ENCODE measurements at places on chromosomes 2 and 18. TPM values are rescaled to one million over a fixed set of nuclear protein-coding genes. Genes with fewer than 3 reads are reported as not detected.

GRCh38 chr2:178271629-178272333 is 77.5 kb downstream of the OSBPL6 start:
- no peak for DNase-seq
- no peak overlapping the region for H3K4me3 ChIP-seq
- H3K27ac ChIP-seq, result no peak overlapping the region
- no peaks in the 10 kb centered on the region for H3K4me1 ChIP-seq
- no peaks in the 10 kb centered on the region for H3K36me3 ChIP-seq

DNA sequence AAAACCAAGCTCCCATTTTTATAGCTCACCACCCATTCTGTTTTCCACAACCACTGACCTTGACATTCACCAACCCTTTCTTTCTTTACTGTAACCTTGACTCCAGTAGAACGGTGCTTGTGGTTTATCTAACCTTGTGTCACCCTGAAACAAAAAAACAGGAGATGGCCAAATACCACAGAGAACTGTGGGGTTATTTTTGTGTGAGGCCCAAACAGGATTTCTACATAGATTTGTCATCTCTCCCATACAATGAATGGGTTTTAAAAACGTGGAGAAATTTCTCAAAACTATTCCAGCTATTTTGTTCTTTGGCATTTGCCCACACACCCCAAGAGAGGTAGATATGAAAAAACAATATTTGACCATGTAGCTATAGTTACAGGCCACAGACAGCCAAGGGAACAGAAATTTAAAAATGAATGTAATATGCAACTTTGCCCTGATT is 231.3 kb upstream of the TANK start:
- no peaks in the 10 kb centered on the region for H3K27me3 ChIP-seq
- no peaks in the 10 kb centered on the region for H3K36me3 ChIP-seq
- no peak overlapping the region for H3K27ac ChIP-seq
- H3K4me3 ChIP-seq, result no peak overlapping the region
- H3K4me1 ChIP-seq, result no peaks in the 10 kb centered on the region

GRCh38 chr2:134640494-134640893 is 78.3 kb downstream of the TMEM163 start:
- peaks cover 7% of the 10 kb centered on the region for H3K27me3 ChIP-seq
- no peak overlapping the region for H3K27ac ChIP-seq
- H3K4me3 ChIP-seq, result no peak overlapping the region
- DNase-seq, result no peak

- H3K27me3 ChIP-seq, result peaks cover 8% of the 10 kb centered on the region
- DNase-seq, result no peak
- no peaks in the 10 kb centered on the region for H3K4me1 ChIP-seq
- no peak overlapping the region for H3K27ac ChIP-seq
- H3K4me3 ChIP-seq, result no peak overlapping the region
Measured at GRCh38 chr18:54859667-54860421, 31.6 kb downstream of the RAB27B start.

Gene AMER3
- total RNA-seq, result not detected

Gene FBXO41
- total RNA-seq, result 45.8 TPM

- peaks cover 10% of the 10 kb centered on the region for H3K4me1 ChIP-seq
- H3K4me3 ChIP-seq, result peak overlapping the region; percentile 81
- H3K27ac ChIP-seq, result peak overlapping the region; percentile 75
- peak; percentile 79 for DNase-seq
- peaks cover 10% of the 10 kb centered on the region for H3K36me3 ChIP-seq
- H3K27me3 ChIP-seq, result peaks cover 12% of the 10 kb centered on the region
Measured at GRCh38 chr18:80147418-80148325, 38.6 kb downstream of the ADNP2 start.

Gene BOK
- not detected for total RNA-seq

Gene SCG2
- not detected for total RNA-seq

Gene ANKRD53
- total RNA-seq, result 0.38 TPM

DNA sequence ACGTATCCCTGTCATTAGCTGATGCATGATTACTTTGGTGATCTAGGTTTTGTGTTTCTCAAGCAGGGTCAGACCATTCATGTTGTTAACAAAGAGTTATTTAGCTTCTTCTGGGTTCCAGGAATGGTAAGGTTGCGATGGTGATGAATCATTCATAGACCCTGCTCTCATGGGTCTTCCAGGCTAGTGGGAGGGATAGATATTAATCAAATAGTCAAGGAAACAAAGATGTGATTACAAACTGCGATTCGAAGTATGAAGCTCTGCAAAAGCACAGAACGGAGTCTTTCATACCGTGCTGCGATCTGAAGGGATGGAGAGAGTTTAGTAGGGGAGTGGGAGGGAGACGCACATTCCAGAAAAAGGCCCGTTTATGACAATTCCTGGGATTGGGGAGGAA is 42.1 kb downstream of the CAVIN2 start:
- H3K4me3 ChIP-seq, result no peak overlapping the region
- H3K27me3 ChIP-seq, result peaks cover 12% of the 10 kb centered on the region
- no peaks in the 10 kb centered on the region for H3K36me3 ChIP-seq
- H3K27ac ChIP-seq, result no peak overlapping the region

Gene DNAJC5G
- total RNA-seq, result not detected

- no peak overlapping the region for H3K4me3 ChIP-seq
- no peak for DNase-seq
- no peak overlapping the region for H3K27ac ChIP-seq
- H3K27me3 ChIP-seq, result no peaks in the 10 kb centered on the region
- no peaks in the 10 kb centered on the region for H3K36me3 ChIP-seq
- peaks cover 8% of the 10 kb centered on the region for H3K4me1 ChIP-seq
Measured at GRCh38 chr2:9335322-9335832, 88.0 kb downstream of the ITGB1BP1 start.

DNA sequence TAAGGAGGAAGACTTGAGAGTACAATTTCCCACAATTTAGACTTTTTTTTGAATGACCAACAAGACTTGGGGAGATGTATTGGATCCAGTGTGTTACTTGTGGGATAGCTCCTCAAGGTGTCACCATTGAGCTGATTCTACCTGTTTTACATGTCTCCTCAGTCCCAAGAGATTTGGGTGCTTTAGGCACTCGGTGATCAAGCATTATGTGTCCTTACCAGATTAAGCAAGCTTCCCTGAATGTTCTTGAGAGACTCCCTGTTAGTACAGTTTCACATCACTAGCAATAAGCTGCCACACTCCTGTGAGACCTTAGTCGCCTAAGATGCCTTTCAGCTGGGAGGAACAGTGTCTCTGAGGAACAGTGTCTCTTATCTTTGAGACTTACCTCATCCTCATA is 384.3 kb upstream of the SYT4 start:
- no peak overlapping the region for H3K27ac ChIP-seq
- DNase-seq, result no peak
- no peaks in the 10 kb centered on the region for H3K36me3 ChIP-seq

DNA sequence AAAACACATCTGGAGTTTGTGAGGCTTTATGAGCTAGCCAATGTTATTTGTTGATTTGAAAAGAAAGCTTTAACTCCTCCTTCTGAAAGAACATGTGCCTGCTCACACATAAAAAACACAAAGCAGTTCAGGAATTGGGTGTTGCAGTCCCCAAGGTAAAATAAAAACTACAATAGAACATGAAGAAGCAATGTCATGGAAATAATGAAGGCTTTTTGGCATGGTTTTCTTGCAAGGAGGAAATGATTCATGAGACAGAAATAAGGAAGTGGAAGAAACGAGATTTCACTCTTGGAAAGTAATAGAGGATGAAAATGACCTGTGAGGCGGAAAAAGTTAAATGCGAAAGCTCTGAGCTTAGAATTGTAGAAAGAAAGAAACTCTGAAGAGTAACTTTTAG is 81.1 kb downstream of the TRIB2 start:
- peaks cover 14% of the 10 kb centered on the region for H3K4me1 ChIP-seq
- H3K36me3 ChIP-seq, result peaks cover 16% of the 10 kb centered on the region
- no peak for DNase-seq

- H3K27ac ChIP-seq, result no peak overlapping the region
- no peak for DNase-seq
- peaks cover 8% of the 10 kb centered on the region for H3K4me1 ChIP-seq
- H3K4me3 ChIP-seq, result no peak overlapping the region
- H3K36me3 ChIP-seq, result no peaks in the 10 kb centered on the region
- H3K27me3 ChIP-seq, result no peaks in the 10 kb centered on the region
Measured at GRCh38 chr2:54085069-54085468, 30.3 kb upstream of the ACYP2 start.

Gene COL4A3
- not detected for total RNA-seq

- H3K4me3 ChIP-seq, result no peak overlapping the region
- peaks cover 30% of the 10 kb centered on the region for H3K36me3 ChIP-seq
- DNase-seq, result no peak
- no peaks in the 10 kb centered on the region for H3K27me3 ChIP-seq
- H3K27ac ChIP-seq, result no peak overlapping the region
- peaks cover 13% of the 10 kb centered on the region for H3K4me1 ChIP-seq
Measured at GRCh38 chr18:70190529-70190928, 15.0 kb downstream of the RTTN start.

- no peaks in the 10 kb centered on the region for H3K36me3 ChIP-seq
- no peak overlapping the region for H3K4me3 ChIP-seq
- peaks cover 5% of the 10 kb centered on the region for H3K27me3 ChIP-seq
- no peak for DNase-seq
- no peaks in the 10 kb centered on the region for H3K4me1 ChIP-seq
Measured at GRCh38 chr2:153405196-153405595, 73.4 kb downstream of the RPRM start.

Gene STPG4
- not detected for total RNA-seq

Gene BOLL
- total RNA-seq, result not detected

DNA sequence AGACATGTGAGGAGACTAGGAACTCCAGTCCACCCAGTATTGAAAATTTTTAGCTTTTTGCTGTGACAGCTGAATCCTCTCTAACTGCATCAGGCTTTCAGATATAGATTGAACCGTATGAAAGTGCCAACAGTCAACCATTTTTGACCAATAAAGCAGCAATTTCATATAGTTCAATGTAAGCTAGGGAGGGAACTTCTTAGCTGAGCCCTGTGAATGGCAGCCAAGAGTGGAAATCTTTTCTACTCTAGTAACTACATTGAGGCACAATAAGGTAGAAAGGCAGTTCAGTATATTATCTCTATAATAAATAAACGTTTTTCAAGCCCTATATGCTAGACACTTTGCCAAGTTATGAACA is 96.3 kb upstream of the TANK start:
- peaks cover 5% of the 10 kb centered on the region for H3K4me1 ChIP-seq
- peaks cover 9% of the 10 kb centered on the region for H3K27me3 ChIP-seq
- no peak overlapping the region for H3K4me3 ChIP-seq
- H3K27ac ChIP-seq, result no peak overlapping the region
- no peaks in the 10 kb centered on the region for H3K36me3 ChIP-seq

DNA sequence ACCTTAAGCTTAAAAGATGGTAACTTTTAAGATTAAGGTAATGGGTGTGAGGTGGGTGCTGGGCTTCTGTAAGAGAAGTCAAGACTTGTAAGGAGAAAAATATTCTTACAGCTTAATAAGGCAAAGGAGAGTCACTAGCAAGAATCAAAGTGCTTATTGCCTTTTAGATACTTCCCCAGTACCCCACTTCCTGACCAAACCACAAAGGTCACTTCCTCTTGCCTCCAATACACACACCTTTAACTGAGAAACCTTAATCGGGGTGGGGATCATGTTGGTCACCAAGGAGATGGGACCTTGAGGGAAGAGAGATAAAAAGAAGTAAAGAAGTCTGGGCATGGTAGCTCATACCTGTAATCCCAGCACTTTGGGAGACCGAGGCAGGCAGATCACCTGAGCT is 10.6 kb upstream of the ATG16L1 start:
- DNase-seq, result peak; percentile 38
- peaks cover 2% of the 10 kb centered on the region for H3K36me3 ChIP-seq
- H3K27ac ChIP-seq, result peak overlapping the region; percentile 83

Gene AOX1
- not detected for total RNA-seq

DNA sequence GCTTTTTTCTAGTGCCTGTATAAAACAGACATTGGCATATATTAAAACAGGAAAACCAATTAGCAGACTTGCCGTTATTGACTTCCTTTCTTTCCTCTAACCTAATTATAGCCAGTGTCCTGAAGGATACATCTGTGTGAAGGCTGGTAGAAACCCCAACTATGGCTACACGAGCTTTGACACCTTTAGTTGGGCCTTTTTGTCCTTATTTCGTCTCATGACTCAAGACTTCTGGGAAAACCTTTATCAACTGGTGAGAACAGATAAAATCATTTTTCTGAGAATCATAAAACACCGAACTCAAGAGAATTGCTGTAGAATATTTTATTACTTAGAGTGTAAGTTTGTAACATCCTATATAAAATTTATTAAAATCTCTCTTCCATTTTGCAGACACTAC is 74.3 kb downstream of the SCN2A start:
- no peak overlapping the region for H3K4me3 ChIP-seq
- no peak for DNase-seq
- no peak overlapping the region for H3K27ac ChIP-seq
- peaks cover 4% of the 10 kb centered on the region for H3K27me3 ChIP-seq
- no peaks in the 10 kb centered on the region for H3K36me3 ChIP-seq
- no peaks in the 10 kb centered on the region for H3K4me1 ChIP-seq

GRCh38 chr18:60838677-60839076 is 466.1 kb upstream of the MC4R start:
- no peak overlapping the region for H3K27ac ChIP-seq
- no peak for DNase-seq
- no peaks in the 10 kb centered on the region for H3K36me3 ChIP-seq
- no peaks in the 10 kb centered on the region for H3K27me3 ChIP-seq

Gene PLB1
- 0.99 TPM for total RNA-seq

Gene KRTCAP3
- total RNA-seq, result 9.9 TPM

DNA sequence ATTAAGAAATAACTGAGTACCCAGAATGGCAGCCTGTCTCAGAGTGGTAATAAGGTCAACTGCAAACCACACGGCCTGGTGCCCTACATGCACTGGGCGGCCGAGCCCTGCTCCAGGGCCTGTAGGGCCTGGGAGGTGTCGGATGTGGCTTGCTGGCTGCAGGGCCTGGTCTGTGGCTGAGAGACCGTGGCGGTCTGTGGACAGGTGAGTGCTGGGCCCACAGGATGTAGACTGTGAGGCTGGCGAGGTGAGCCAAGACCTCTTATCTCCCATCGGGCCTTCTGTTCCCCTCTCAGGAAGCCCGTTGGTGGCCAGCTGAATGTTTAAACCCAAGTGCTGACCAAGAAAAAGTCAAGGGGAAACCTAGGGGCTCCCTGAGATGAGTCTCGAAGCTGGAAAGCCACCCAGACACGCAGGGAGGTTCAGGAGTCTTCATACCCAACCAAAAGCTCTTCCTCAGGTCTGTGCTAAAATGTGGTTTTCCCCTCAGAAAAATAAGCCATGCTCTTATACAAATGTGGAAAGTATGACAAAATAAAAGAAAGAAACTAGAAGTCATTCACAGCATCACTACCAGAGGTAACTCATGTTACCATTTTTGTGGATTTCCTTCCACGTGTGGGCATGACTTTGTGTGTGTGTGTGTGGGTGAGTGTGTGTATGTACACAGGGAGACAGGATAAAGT is 47.7 kb upstream of the CTDP1 start:
- H3K27me3 ChIP-seq, result no peaks in the 10 kb centered on the region
- no peaks in the 10 kb centered on the region for H3K36me3 ChIP-seq
- H3K27ac ChIP-seq, result no peak overlapping the region
- H3K4me3 ChIP-seq, result no peak overlapping the region
- DNase-seq, result no peak
- H3K4me1 ChIP-seq, result peaks cover 7% of the 10 kb centered on the region

Gene C2orf74
- 12.6 TPM for total RNA-seq

DNA sequence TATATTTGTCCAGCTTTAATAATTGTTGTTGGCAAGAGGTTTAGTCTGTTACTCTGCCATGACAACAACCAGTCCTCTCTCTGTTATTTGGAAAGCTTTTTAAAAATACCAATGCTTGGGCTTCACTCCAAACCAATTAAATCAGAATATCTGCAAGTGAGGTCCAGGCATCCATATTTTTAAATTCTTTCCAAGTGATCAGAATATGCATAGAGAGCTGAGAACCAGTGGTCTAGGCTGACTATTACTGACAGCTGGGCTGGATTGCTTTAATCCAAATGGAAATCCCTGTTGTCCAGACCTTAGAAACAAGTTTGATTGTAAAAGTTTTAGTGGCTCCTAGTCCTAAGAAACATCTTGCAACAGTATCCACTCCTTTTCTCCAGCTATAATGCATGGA is 1059.7 kb upstream of the ACVR2A start:
- no peak for DNase-seq
- H3K27me3 ChIP-seq, result no peaks in the 10 kb centered on the region
- H3K4me1 ChIP-seq, result no peaks in the 10 kb centered on the region
- H3K4me3 ChIP-seq, result no peak overlapping the region

Gene ANKRD29
- not detected for total RNA-seq

All from activated naive CD8-positive, alpha-beta T cell treated with anti-CD3 and anti-CD28 coated beads for 36 hours (primary cell).